Astrocyte of the hippocampus (primary cell): ENCODE measurements at places on chromosomes 16 and 17.

DNA sequence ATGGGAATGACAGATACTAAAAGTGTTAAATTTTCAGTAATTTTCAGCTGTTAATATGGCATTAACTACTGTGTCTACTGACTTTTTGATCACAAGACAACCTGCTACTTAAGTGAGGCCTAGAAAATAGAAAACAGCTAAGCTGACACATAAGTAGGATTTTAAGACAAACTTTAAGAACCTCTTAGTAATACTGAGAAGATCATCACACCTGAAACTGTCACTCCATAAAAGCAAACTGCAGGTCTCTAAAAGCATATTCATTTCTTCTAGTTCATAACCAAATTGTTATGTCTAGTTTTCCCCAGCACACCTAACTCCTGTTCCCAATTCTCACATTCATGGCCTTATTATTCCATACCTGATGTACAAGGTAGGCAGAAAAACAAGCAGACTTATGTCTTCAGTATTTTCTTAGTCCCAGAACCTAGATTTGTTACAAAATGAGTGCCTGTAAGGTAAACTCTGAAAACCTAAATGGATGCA is 8.0 kb downstream of the SRSF1 start:
- DNase-seq: no peak

GRCh38 chr16:89155851-89156739 is 15.5 kb upstream of the CDH15 start:
- no peak for DNase-seq

- DNase-seq: no peak
These were observed 106.6 kb downstream of the AIPL1 start for GRCh38 chr17:6328279-6328678.

DNA sequence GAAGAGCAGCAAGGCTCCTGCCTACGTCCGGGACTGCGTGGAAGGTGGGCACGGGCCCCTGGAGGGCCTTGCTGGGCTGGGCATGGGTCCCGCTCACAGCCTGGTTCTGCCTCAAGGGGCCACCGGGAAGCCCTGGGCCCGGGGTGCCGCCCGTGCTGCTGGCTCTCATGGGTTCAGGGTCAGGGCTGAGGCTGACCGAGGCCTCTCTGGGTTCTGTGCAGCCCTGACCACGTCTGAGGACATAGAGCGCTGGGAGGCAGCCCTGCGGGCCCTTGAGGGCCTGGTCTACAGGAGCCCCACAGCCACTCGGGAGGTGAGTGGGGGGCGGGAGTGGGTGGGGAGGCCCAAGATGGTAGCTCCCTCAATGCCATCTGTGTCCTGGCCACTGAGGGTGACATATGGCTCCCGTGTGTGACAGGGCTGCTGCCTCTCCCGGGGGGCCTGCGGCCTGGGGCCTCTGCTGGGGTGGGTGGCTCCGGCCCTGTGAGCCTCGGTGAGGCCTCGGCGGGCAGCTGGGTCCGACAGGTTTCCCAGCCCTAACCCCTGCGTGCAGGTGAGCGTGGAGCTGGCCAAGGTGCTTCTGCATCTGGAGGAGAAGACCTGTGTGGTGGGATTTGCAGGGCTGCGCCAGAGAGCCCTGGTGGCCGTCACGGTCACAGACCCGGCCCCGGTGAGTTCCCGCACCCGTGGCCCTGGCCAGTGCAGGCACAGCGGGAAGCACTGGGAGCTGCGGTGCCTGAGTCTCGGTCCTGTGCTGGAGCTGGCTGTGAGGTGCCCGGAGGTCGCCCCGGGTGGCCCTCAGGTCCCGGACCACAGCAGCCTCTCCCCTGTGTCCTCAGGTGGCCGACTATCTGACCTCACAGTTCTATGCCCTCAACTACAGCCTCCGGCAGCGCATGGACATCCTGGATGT is 9.2 kb downstream of the TELO2 start:
- no peak for DNase-seq

- peak; percentile 89 for DNase-seq
These were observed 604 bp downstream of the PRR14 start for GRCh38 chr16:30651124-30652004.

DNA sequence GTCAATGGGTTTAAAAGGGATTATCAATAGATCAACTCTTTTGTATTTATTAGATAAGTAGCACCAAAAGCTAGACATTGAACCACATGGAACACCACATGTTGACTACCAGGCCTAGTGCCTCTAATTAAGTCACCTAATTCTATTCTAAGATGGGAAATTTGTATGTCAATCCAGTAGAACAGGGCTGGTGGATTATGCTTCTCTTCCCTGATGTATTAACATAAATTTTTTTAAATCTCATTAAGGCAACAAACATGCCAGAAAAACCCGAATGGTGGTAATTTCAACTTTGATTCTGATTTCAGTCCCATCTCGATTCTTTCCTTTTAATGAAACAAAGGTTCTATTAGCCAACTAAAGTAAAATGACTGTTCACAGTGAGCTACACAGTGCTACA is 92.6 kb downstream of the KANSL1 start:
- no peak for DNase-seq

- DNase-seq: peak; percentile 82
These were observed at the start of gene HSD11B2 for GRCh38 chr16:67430977-67431774. HSD11B2 (plus strand) TSS chr16:67431121; CDS start chr16:67431249, 128 bp downstream.

DNA sequence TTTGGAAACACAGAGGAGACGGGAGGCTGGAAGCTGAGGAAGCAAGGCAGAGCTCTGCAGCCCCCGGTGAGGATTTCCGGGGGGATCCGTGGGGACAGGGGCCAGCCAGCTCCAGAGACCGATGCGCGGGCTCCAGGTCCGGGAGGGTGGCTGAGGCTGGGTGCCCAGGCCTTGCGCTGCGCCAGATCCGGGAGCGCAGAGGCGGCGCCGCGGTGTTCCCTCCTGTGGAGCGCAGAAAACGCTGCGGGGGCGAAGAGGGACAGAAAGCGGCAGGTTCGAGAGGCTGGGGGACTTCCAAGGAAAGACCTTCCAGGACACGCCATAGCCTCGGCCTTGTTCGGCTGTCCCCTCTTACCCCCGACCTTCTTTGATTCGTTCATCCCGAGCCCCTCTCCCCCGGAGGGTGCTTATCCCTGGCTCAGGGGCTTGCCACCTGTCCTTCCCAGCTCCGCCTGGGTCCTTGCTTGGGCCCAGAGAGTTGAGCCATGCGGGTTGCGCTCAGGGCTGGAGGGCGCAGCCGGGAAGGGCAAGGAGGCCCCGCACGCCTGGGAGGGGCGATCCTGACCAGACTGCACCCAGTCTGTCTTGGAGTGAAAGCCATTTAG is 697 bp upstream of the SHISA9 start:
- peak; percentile 4 for DNase-seq

- DNase-seq: no peak
These were observed 93.6 kb upstream of the CDH13 start for GRCh38 chr16:82533189-82533588.

DNA sequence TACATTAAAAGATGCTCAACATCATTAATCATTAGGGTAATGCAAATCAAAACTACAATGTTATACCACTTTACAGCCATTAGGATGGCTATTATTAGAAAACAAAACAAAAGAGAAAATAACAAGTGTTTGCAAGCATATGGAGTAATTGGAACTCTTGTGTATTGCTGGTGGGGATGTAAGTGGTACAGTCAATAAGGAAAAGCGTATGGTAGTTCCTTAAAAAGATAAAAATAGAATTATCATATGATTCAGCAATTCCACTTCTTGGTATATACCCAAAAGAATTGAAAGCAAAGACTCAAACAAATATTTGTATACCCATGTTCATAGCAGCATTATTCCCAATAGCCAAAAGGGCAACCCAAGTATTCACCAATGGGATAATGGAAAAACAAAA is 1.4 kb upstream of the CAPNS2 start:
- DNase-seq: no peak
